ENCODE measurements at places on chromosomes 6 and 20.

- no peak for DNase-seq
Measured at GRCh38 chr6:160837146-160837545, 135.1 kb downstream of the PLG start.

GRCh38 chr6:2598867-2599266 is 151.9 kb downstream of the MYLK4 start:
- no peak for DNase-seq

GRCh38 chr6:11672256-11672655 is 106.3 kb downstream of the ADTRP start:
- DNase-seq: no peak

DNA sequence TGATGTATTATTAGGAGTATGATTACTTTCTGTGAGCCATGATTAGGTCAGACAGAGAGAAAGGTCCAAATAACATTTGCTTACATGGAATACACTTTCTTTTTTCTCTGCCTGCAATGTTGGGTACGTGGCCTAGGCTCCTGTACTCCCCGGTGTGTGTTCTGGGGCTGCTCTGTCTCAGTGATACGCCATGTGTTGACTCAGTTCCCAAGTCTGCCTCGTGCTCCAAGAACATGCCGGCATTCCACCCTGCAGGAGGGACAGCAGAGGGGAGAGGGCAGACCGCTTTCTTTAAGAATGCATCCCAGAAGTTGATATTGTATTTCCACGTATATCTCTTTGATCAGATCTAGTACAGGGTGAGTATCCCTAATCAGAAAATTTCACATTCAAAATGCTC is 33.3 kb upstream of the THBS2 start:
- DNase-seq: no peak

DNA sequence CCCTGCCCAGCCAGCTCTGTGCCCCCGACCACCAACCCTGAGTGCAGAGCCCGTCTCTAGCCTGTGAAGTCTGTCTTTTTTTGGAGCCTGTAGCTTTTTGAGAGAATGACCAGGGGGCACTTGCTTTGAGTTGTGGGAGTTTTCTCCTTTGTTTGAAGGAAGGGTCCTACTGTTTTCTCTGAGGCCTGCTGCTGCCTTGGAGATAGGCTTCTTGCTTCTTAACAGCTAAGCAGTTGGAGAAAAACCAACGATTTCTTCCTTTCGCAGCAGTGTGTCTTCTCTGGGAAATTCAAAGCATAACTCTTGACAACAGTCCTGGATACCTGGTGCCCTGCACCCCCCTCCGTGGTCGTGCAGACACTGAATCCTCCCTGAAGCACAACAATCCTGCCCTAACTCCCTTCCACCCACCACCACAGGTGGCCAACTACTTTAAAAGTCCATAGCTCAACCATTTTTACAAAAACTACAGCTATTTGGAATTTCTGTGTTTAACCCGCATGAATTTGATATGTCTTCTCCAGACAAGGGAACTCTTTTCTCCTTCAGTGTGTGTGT is 61.0 kb downstream of the FAM50B start:
- no peak for DNase-seq

DNA sequence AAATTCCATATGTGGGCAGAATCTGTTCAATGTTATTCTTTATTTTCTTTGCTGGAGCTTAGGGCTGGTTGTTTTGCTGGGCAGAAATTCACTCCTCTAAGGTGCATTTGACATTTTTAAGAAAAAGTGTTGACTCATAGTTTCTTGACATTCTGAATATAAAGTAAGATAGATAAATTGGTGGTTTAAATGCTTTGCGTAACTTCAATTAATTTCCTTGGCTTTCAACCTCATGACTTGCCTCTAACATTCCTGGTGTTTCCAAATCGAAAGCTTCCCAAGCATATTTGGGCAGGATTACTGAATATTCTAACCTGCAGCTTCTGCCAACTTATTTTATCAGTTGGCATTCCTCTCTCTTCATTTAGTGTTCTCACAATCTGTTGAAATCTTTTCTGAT is 718.7 kb upstream of the ADGRB3 start:
- no peak for DNase-seq

GRCh38 chr6:141437011-141437410 is 695.7 kb upstream of the GJE1 start:
- DNase-seq: no peak

GRCh38 chr6:127219869-127220268 is 46.8 kb upstream of the RNF146 start:
- DNase-seq: no peak

- DNase-seq: no peak
Measured at GRCh38 chr20:39698752-39699151, 736.6 kb downstream of the DHX35 start.

GRCh38 chr6:137001299-137001976 is 43.3 kb downstream of the IL20RA start:
- DNase-seq: no peak

GRCh38 chr6:79657238-79657637 is 26.1 kb downstream of the SH3BGRL2 start:
- no peak for DNase-seq

DNA sequence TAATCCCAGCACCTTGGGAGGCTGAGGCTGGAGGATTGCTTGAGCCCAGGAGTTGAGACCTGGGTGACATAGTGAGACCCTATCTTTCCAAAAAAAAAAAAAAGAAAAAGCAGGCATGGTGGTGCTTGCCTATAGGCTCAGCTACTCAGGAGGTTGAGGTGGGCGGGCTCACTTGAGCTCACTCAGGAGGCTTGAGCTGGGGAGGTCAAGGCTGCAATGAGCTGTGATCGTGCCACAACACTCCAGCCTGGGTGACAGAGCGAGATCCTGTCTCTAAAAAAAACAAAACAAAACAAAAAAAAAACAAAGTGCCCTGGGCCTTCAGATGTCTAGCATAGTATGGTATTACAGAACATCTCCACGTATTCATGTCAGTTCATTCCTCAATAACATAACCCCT is 42.9 kb downstream of the ZFAND3 start:
- DNase-seq: no peak

DNA sequence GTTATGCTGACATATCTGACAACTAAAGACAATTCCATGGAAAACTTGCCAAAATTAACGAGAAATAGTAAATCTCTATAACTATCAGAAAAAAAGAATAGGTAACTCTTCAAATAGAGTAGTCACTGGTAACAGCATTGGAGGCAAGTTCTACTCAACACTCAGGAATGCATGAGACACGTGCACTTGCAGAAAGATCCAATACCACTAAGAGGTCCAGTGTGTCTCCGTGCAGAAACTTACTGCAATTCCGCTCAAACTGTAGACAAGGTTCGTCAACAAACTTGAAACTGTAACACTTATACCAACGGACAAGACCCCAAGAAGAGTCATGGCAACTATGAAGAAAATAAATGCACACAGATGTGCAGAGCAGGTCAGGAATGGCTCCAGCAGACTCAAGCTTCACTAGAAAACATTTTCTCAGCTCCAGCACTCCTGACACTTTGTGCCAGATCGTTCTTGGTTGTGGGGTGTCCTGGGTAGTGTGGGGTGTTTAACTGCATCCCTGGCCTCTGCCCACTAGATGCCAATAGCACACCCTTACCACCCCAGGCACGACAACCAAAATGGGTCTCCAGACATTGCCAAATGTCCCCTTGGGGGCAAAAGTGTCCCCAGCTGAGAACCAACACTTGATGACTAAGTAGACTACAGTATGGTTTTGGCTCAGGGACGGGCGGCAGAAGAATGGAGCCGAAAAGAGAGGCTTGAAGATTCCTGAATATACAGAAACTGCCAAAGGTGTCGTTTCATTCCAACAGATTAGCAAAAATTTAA is 134.8 kb downstream of the DTNBP1 start:
- no peak for DNase-seq

DNA sequence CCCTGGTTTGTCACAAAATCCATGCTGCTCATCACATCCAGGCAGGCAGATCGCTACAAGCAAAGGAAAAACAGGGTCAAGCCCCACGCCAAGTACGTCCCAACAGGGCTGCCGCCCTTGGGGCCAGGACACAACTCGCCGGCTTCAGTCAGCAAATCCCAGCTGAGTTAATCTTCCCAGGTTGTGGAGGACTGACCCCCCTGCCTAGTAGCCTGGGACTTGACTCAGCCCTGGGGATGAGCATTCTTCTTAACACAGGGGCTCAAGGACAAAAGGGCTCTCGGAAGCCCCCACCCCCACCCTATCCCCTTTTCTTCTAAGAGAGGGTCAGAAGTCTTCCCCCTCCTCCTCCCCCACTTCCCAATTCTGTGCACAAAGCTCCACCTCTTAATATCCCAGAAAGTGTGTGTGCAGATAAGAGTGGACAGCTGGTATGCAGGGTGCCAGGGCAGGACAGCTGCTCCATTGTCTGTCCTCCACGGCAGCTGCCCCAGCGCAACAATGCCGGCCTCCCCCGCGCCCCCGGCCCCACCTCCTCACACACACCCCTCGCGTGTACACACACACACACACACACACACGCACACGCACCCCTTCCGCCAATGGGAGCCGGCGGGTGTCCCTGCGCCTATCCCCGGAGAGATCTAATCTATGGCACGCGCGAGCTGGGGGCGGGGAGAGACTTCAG is 4.5 kb downstream of the DLL1 start:
- DNase-seq: no peak

Measured in fibroblast of skin of left biceps (primary cell).